Amniotic epithelial cell (primary cell): ENCODE measurements at places on chromosomes 11 and 22.

GRCh38 chr22:26466196-26466595 is 17.4 kb downstream of the HPS4 start:
- DNase-seq, result no peak

- peak; percentile 47 for DNase-seq
Measured at GRCh38 chr11:34068111-34068510, 16.6 kb downstream of the CAPRIN1 start.

DNA sequence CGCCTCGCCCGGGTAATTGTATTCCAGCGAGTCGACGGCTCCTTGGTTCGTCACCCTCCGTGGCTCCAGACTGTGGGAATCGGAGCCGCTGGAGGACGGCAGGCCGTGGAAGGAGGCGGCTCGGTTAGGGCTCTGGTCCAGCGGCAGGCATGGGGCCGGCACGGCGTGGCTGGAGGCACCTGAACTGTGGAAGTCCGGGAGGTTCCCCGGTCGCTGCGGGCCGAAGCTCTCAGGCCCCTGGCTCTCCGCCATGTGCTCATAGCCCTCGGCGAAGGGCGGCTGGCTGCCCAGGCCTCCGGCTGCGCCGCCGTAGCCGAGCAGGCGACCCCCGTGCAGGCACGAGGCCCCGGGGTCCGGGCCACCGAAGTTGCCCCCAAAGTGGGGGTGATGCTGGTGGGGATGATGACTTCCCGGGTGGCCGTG is 1.7 kb downstream of the MN1 start:
- DNase-seq, result no peak

GRCh38 chr11:83717537-83717936 is 431.4 kb upstream of the CCDC90B start:
- DNase-seq, result peak; percentile 35

DNA sequence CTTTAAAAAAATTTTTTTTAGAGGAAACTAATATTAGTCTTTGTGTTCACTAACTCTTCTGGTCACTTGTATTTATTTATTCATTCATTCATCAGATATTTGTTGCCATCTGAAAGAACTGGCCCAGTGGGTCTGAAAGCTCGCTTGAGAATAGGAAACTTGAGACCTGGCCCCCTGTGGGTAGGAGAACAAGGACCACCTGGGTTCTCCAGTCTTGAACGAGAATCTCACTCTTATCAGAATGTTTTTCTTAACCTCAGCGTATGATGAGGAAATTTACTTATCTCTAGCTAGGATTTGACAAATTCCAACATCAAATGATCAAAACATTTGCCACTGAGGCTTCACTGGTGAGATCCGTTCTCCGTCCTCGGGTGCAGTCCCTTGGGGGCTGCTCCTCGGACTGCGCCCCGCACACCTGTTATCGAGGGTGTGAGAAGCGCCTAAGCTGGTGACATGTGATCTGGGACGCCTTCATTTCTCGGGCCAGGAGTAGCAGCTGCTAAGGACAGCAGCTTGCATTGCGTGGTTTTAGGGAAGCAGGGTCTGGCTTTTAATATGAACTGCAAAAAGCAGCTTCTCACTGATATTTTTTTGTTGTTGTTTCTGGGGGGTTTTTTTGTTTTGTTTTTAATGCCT is 6.3 kb downstream of the C22orf31 start:
- no peak for DNase-seq

GRCh38 chr22:44049486-44050231 is 25.6 kb downstream of the PARVB start:
- no peak for DNase-seq

DNA sequence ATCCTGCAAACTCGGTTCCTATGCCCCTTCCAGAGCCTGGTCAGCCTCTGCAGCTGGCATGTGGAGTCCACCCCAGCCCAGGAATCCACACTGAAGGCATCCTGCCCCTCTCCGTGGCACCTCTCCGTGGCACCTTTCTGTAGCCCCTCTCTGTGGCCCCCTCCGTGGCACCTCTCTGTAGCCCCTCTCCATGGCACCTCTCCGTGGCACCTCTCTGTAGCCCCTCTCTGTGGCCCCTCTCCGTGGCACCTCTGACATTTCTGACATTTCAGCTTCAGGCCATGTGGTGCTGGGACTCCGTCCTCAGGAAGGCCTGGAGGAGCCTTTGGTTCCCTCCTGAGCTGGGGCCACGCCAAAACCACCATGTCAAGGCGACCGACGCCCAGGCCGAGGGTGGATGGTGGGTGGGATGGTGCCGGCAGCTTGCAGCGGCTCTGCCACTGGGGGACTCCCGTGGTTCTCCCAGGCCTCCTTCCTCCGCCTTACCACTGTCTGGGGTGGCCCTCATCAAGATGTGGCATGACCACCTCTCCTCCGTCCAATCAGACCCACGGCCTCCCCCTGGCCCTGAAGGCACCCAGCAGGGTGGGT is 1518.5 kb downstream of the BRD1 start:
- DNase-seq, result no peak

DNA sequence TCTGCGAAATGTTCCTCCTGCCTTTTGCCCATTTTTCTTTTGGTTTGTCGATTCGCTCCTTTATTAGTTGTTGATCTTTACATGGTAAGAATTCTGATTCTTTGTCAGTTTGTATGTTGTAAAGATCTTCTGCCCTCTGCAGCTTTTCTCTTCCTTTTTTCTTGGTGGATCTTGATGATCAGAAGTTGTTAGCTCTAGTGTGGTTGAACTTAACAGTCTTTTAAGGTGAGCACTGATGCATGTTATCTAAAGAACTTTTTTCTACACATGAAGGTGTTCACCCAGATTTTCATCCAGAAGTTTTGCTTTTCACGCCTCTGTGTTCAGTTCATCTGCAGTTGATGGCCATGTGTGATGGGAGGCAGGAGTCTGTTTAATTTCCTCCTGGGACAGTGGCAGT is 133.7 kb downstream of the TBC1D22A start:
- DNase-seq, result no peak

GRCh38 chr11:122785031-122785541 is 53.2 kb upstream of the CRTAM start:
- peak; percentile 16 for DNase-seq

GRCh38 chr22:43861529-43861928 is 784 bp downstream of the SULT4A1 start:
- peak; percentile 15 for DNase-seq

- no peak for DNase-seq
Measured at GRCh38 chr11:37087650-37088572, 489.9 kb upstream of the RAG2 start.

DNA sequence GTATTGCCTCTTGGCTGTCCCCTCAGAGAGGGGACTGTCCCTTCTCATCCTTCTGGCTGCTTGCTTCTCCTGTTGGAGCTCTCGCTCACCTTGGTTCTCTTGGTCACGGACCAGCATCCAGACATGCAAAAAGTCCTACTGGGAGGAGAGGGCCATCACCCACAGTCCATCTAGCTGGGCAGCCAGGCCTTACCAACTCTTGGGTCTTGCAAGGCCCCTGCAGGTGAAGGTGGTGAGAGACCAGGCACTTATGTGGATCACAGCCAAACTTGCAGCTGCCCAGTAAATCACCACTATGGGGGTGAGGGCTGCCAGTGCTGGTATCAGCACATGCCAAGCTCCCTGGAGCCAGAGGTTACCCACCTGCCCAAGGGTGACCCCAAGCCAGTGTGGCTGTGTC is 36.3 kb downstream of the KCNQ1OT1 start:
- DNase-seq, result no peak

- peak; percentile 26 for DNase-seq
Measured at GRCh38 chr11:107050121-107050520, 31.8 kb upstream of the GUCY1A2 start.

- no peak for DNase-seq
Measured at GRCh38 chr22:45422237-45422983, 8.9 kb downstream of the RIBC2 start.

DNA sequence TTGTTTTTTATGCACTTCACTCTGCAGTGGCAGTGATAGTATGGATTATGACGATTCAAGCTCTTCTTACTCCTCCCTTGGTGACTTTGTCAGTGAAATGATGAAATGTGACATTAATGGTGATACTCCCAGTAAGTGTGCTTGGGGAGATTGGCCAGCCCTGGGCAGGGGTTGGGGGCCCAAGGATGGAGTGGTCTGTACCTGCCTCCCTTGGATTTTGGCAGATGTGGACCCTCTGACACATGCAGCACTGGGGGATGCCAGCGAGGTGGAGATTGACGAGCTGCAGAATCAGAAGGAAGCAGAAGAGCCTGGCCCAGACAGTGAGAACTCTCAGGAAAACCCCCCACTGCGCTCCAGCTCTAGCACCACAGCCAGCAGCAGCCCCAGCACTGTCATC is 14.2 kb downstream of the MADD start:
- DNase-seq, result no peak

- DNase-seq, result no peak
Measured at GRCh38 chr11:111574373-111575225, 27.6 kb upstream of the SIK2 start.

DNA sequence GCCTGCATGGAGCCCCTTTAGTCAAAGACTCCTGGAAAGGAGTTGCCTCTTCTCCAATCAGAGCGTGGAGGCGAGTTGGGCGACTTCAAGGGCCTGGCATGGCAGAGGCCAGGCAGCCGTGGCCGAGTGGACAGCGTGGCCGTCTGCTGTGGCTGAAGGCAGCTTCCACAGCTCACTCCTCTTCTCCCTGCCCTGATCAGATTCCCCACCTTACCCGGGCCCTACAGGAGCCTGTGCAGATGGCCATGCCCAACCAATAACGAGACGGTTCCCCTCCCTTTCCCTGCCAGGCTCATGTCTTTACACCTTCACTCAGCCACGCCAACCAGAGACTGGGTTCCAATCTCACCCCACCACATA is 20.0 kb upstream of the SLC22A12 start:
- DNase-seq, result no peak

DNA sequence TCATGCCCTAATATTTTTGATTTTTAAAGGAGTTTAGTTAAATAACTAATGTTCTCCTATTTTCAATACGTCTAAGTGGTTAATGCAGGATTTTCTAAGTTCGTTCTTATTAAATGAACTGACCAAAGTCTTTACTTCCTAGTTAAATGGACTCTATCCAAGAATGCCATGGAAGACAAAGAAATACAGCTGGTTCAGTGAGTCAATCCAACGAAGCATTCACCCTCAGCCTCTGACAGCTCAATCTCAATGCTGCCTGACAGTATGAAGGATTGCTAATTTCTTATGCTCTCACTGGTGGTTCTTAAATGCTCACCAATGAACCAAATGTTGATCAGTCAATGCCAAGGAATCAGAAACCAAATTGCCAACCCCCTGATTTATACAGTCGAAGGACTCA is 219.4 kb downstream of the CADM1 start:
- no peak for DNase-seq

- DNase-seq, result no peak
Measured at GRCh38 chr11:66072518-66072917, 2.4 kb downstream of the PACS1 start.

- no peak for DNase-seq
Measured at GRCh38 chr11:80424012-80424695, 983.3 kb upstream of the TENM4 start.

- no peak for DNase-seq
Measured at GRCh38 chr11:129709801-129710398, 105.7 kb upstream of the TMEM45B start.

GRCh38 chr11:132782102-132782501 is 750.2 kb downstream of the OPCML start:
- no peak for DNase-seq

DNA sequence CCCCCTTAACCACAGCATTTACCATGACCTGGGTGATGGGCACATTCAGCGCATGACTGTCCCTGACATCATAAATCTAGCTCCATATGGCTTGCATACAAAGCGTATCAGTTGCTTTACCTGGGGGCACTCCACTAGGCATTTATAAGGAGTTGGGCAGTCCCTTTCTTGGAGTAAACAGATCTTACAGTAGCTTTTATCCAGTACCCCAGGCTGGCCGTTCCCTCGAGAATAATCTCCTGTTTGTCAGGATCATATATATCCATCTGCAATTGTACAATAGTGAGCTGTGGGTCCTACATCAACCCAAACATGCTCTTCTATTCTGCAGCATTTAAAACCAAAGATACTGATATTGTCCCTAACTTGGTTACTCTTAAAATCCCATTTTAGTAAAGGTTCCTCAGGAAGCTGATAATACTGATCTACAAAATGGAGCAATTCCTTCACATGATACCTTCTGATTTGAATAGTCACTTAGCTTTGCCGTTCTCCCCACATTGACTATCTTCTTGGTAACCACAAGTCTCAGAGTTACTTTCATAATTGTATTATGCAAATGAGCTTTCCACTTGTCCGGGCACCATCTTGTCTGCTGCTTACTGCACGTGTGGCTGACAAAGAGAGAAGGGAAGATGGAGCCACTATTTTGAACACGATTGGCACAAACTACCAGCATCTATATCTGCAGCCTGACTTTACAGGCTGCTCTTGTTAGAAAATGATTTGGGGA is 205.0 kb downstream of the CWF19L2 start:
- DNase-seq, result no peak

DNA sequence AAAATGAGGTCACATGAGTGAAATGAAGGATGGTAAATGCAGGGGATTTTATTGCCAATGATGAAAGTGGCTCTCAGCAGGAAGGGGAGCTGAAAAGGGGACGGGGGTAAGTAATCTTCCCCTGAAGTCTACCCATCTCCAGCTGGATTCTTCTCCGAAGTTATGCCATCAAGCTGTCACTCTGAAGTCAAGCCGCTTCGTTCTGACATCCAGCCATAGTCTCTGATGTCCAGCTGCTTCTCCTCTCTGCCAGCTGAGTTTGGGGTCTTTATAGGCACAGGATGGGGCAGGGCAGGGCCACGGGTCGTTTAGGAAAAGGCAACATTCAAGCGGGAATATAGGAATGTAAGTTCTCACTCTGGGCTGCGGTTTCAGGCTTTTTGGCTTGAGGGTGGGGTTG is 181.9 kb upstream of the ANO3 start:
- DNase-seq, result no peak

DNA sequence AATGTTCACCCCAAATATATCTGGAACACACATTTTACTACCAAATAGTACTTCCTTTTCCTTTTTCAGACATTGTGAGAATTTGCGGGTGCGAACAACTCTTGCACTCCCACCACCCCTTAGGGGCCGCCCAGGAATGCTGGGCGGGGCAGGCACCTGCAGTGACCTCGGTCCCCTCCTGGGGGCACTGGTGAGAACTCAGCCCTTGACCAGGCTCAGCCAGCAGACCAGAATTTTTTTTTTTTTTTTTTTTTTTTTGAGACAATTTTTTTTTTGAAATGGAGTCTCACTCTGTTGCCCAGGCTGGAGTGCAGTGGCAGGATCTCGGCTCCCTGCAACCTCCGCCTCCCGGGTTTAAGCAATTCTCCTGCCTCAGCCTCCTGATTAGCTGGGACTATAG is 75.8 kb downstream of the ARHGAP8 start:
- no peak for DNase-seq

DNA sequence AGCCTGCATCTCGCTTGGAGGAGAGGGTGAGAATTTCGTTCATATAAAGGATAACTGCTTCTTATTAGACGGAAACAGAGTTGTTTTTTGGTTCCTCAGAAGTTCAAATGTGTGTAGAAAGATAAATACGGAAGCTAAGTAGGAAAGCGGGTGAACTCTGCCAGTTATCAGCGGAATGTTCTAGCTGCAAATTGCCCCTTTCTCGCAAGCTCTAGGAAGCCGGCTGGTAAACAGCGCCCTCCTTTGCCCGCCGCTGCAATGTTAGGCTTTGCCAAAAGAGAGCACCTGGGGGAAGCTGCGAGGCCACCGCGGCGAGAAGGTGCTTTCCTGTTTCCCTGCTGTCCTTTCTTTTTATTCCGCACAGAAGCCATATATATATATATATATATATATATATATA is 67.0 kb downstream of the IGLL5 start:
- DNase-seq, result peak; percentile 5

GRCh38 chr11:36249246-36249645 is 40.0 kb downstream of the COMMD9 start:
- peak; percentile 99 for DNase-seq
